ENCODE measurements at places on chromosomes 4 and X. TPM values are rescaled to one million over a fixed set of nuclear protein-coding genes. Genes with fewer than 3 reads are reported as not detected.

RS1 gene
- not detected for total RNA-seq

SSX4 gene
- not detected for total RNA-seq

PITX2 gene
- not detected for total RNA-seq

AFM gene
- total RNA-seq: not detected

RBM47 gene
- total RNA-seq: 4.7 TPM

DNAAF6 gene
- not detected for total RNA-seq

FGF2 gene
- 0.96 TPM for total RNA-seq

OCIAD1 gene
- 104 TPM for total RNA-seq

CCSER1 gene
- not detected for total RNA-seq

IL1RAPL1 gene
- not detected for total RNA-seq

CFAP99 gene
- not detected for total RNA-seq

LSM6 gene
- 47.6 TPM for total RNA-seq

ATP8A1 gene
- total RNA-seq: 22.6 TPM

PAGE2B gene
- total RNA-seq: 0.63 TPM

F8A2 gene
- not detected for total RNA-seq

TEC gene
- total RNA-seq: 1.1 TPM

LIMCH1 gene
- not detected for total RNA-seq

ZC4H2 gene
- total RNA-seq: 14.9 TPM

CT83 gene
- not detected for total RNA-seq

VCX3B gene
- not detected for total RNA-seq

ABCB7 gene
- 21.7 TPM for total RNA-seq

All from T-helper 1 cell treated with Interleukin-12 subunit alpha and Interleukin-12 subunit beta and Interleukin-4 antibody, amounts not matched to agents 30 ng/mL and 1 ng/mL, for 36 hours (primary cell).